ENCODE measurements at places on chromosomes 13 and 19.

DNA sequence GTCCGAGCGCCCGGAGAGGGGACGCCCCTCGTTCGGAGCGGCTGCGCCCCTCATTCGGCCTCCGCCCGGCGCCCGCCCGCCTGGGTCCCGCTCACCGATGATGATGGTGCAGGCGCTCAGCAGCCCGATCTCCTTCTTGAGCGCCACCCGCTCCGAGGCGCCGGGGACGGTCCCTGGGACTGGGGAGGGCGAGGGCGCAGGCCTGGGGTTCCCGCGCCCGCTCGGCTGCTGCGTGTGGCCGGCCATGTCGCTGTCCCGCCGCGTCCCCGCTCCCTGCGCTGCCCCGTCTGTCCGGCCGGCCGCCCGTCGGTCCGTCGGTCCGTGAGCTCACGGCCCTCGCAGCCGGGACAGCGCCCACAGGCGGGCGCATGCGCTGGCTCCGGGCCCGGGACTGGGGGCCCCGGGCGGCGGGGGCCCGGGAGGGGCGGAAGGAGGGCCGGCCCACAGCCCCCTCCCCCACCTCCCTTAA lies at the start of gene SLC7A10:
Gene SLC7A10 (minus strand): TSS at position 393 of the 469 bp plus-strand sequence. CDS start 147 bp downstream, at position 246.
- DNase-seq = no peak

DNA sequence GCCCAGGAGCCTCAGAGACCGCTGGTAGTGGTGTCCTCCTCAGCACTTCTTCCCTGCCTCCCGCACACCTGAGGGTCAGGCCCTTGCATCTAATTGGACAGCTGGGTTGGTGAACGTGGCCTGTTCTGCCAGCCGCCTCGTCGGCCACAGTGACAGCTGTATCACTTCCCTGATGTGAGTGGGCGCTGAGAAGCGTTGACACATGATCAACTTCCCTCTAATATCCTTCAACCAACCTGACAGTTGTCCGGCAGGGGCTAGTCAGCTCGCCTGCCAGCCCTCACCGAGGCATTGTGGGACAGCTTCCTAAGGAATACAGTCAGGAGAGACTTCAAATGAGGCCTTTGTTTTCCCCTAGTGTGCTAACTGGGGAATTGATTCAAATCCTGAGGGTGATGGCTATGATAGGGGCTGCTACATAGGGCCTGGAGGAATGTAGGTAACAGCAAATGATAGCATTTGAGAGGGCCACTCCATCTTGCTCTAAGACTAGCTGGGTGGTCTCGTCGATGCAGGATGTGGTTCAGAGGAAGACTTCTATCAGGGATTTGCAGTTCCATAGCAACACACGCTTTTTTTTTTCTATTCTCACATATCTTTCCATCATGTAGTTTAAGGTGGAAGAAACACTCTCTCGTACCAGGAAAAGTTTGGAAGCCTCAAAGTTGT lies 230.8 kb downstream of the TSHZ3 start:
- DNase-seq = no peak

DNA sequence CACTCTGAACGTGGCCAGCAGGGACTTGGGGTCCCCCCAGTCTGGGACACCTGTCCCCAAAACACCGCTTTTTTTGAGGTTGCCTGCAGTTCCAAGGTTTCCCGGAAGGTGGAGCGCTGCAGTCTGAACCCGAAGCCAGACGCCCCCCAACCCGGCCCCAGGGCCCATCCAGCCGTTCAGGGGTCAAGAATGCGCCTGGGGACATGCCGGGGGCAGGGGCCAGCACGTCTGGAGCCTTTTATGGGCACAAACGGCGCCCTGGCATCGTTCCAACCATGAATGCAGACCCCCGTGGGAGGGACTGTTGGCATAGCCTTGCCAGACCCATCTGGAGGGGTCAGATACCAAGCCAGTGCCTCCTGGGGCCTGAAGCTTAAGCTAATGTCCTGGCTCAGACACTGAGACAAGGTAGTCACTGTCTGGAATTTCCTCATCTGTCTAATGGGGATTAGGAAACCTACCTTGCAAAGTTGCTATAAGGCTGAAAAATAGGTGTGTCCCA lies 6.9 kb downstream of the S1PR5 start:
- DNase-seq = no peak

- no peak for DNase-seq
Observed at GRCh38 chr13:29903996-29904395, 53.6 kb upstream of the UBL3 start.
